ENCODE measurements at places on chromosomes 13 and 19.

DNA sequence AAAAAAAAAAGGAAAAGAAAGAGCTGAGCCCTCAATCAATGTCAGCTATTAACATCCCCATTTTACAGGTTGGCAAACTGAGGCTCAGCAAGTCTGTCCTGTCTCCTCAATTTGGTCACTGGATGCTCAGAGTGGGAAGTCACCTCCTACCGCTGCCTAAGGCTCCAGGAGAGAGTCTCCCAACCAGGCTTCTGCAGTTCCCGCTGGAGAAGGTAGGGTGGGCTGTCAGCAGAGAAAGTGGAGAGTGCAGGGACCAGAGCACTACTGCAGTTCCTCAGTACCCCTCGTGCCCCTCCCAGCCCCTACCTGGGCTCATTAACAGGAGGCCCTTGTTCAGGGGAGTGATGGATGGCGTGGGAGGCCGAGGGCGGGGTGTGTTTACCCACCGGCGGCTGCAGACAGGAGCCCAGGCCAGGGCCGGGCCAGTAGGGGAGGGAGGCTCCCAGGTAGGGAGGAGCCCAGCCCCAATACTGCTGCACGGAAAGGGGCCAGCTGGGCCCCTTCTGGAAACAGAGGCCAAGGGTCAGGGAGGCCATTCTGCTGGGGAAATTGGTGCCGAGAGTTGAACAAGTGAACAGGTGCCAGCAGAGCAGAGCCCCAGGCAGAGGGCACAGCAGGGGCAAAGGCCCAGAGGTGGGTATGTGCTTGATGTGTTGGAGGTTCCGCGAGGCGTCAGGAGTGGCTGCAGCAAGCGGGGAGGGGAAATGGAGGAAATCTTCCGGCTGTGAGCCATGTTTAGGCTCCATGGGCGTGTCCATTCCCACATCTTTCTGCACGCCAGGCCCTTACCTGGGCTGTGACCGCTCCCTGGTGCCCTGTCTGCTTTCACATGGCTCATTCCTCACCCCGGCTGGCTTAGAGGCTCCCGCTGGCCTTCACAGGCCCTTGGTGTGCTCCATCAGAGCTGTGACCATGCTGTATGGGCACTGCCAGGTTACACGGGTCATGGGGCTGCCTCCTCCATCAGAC lies 7.6 kb upstream of the COMP start:
- no peak for DNase-seq

DNA sequence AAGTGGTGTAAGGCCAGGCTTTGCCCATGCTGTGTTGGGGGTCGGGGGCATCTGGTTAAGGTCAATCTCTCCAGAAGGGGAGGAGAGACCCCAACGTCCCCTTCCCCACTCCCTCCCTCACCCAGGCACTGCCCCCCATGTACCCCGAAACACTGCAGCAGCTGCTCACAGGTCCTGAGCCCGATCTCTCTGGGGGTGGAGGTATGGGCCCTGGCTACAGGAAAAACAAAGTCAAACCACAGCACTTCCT lies 10.2 kb downstream of the CAPN12 start:
- no peak for DNase-seq

DNA sequence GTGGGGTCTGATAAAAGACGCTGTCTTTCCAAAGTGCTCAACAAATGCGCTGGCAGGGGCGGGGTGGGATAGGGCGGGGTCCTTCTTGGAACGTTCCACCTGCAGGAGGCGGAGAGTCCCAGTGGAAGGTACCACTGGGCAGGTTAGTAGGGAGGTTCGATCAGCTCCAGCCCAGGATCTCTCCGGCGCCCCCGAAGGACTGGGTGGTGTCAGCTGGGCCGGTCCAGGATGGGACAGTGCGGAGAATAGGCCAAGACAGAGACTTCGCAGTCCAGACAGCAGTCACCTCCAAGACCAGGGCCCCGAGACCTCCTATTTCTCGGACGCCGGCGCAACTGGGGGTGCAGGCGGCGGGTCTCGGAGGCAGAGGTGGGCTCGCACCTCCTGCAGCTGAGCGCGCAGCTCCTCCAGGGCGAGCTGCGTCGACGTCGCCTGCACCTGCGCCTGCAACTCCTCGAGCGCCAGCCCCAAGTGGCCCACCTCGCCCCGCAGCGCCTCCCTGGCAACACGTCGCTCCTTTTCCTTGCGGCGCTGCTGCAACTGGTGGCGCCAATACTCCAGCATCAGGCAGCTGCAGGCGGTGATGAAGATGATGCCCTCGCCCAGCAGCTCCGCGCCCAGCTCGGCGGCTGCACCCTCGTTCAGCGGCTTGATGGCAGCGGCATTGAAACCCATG lies 21.6 kb downstream of the VASP start:
- DNase-seq = peak; percentile 80

DNA sequence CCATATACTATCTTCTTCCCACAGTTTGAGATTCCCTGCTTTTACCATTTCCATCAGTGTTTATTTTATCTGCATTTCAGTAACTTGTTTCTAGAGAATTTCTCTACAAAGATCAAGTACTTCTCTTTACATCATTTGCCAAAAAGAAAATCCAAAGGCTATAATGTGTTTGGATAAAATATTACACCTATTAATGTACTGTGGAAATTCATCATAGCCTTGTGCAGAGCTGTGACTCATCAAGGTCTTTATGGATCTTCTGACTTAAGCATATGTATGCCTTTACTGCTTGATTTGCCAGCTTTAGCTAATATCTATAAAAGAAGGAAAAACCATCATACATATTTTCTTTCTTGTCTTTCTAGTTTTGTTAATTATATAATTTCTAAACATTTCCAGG lies 9.6 kb upstream of the HTR2A start:
- no peak for DNase-seq

- no peak for DNase-seq
Observed at GRCh38 chr19:14414926-14415690, 4.0 kb downstream of the DDX39A start.

- no peak for DNase-seq
Observed at GRCh38 chr19:3440082-3440481, 40.2 kb downstream of the SMIM24 start.

DNA sequence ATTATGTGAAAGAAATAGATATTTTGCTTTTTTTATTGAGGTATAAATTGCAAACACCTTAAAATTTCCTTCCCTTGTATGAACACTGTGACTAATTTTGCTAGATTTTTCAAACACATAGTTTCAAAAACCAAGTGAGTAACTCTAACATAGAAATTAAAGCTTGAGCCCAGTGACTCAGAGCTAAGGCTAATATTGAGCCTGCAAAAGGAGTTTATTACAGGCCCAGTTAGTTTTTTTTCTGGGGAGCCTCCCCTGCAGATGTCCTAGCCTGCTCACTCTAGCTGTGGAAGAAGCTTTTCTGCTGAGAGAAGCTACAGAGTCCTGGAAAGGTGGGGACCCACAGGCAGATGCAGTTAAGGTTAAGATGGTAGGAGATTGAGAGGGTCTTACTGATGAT lies 3.4 kb downstream of the ZNF430 start:
- DNase-seq = no peak

GRCh38 chr13:24692561-24692960 lies 12.4 kb downstream of the ATP12A start:
- DNase-seq = no peak

- peak; percentile 70 for DNase-seq
Observed at GRCh38 chr13:106533943-106534638, 1.4 kb downstream of the EFNB2 start.

DNA sequence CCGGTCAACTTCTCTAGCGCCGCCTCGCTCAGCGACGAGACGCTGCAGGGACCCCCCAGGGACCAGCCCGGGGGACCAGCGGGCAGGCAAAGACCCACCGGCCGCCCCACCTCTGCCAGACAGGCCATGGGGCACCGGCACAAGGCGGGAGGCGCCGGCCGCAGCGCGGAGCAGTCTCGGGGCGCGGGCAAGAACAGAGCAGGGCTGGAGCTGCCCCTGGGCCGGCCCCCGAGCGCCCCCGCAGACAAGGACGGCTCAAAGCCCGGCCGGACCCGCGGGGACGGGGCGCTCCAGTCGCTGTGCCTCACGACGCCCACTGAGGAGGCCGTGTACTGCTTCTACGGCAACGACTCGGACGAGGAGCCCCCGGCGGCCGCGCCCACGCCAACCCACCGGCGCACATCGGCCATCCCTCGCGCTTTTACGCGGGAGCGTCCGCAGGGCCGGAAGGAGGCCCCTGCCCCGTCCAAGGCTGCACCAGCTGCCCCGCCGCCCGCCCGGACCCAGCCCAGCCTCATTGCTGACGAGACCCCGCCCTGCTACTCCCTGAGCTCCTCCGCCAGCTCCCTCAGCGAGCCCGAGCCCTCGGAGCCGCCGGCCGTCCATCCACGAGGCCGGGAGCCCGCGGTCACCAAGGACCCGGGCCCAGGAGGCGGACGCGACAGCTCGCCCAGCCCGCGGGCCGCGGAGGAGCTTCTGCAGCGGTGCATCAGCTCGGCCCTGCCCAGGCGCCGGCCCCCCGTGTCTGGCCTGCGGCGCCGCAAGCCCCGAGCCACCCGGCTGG lies 11.3 kb downstream of the C19orf25 start:
- DNase-seq = peak; percentile 68

DNA sequence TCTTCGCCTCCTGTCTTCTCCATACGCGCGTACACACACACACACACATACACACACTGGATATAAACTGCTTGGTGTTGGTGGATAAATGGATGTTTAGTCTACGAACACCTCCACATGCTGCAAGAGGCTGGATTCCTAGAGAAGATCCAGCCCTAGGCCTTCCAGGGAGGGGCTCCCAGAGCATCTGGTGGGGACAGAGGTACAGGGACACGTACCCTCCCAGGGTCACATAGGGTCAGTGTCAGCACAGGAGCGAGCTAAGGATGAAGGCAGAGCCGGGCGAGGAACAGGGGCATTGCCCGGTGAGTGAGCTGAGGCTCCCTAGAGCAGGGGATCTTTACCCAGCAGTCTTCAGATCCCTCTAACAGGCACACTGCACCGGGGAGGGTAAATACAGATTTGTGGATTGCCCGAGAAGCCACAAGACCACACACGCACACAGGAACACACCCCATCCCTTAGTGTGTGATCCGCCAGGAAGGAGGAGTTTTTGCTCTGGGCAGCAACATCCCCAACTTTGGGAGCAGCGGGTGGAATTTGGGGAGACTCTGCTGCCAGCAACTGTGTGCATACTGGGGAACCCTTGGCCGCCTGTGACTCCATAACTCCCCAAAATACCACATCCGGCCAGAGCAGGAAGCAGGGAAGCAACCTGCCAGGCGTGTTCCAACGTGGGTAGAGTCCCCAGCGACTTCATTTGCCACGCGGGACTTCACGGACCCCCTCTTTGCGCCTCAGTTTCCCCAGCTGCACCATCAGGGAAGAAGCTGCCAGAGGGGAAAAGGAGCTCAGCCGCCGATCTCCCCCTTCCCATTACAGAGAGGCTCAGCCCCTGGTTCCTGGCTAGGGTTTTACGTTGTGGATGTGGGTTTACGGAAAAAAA lies 5.8 kb upstream of the TLE2 start:
- DNase-seq = no peak

GRCh38 chr19:42150911-42151361 lies 18.7 kb upstream of the POU2F2 start:
- no peak for DNase-seq

GRCh38 chr19:5983367-5983955 lies 5.5 kb upstream of the RANBP3 start:
- no peak for DNase-seq

- DNase-seq = peak; percentile 89
Observed at GRCh38 chr19:13093407-13094105, 9.1 kb downstream of the LYL1 start.

DNA sequence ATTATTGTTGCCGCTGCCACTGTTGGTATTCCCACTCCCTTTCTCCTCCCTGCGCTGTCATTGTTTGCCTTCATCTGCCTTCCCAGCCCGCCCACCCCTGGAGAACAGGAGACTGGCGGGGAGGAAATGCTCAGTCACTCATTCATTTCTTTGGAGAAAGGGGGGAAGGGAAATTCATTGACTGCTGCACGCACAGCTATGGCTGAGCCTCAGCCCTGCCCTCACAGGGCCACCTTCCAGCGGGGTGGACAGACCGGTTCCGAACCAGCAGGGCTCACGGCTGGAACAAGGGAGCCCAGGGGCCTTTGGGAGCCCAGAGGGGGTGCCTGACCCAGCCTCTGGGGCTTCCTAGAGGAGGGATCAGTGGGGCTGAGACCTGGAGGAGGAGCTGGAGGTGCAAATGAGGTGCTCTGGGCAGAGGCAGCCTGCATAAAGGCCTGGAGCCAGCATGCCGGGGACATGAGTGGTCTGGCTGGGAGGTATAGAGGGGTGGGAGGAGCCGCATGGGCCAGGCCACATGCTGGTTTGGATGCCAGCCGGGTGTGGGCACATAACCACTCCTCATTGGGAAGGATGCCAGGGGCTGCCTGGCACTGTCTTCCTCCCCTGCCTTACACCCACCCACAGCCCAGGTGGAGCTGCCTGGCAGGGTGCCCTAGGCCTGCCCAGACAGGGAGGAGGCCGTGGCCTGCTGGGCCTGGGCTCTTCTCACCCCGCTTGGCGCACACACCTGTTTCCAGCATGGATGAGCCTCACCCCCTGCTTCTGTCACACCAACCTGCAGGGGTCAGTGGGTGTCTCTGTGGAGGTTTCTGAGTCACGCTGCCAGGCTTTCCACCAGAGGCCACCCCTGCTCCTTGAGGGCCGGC lies 26.8 kb downstream of the PPP5C start:
- peak; percentile 62 for DNase-seq

DNA sequence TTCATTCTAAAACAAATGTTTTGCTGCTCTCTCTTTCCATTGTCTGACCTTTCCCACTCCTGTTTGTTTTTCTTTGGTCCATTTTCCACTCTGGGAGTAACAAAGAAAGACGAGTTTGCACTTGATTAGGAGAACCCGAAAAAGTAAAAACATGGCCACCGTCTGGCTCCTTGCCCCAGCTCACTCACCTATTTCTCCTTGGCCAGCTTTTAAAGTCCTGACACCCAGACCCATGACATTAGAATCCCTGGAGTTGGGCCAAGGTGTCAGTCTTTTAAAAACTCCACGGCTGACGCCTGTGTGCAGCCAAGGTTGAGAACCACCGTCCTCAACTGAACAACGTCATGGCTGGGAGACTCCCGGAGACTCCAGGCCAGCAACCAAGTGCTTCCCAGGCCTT lies 63.6 kb upstream of the FLT1 start:
- no peak for DNase-seq

DNA sequence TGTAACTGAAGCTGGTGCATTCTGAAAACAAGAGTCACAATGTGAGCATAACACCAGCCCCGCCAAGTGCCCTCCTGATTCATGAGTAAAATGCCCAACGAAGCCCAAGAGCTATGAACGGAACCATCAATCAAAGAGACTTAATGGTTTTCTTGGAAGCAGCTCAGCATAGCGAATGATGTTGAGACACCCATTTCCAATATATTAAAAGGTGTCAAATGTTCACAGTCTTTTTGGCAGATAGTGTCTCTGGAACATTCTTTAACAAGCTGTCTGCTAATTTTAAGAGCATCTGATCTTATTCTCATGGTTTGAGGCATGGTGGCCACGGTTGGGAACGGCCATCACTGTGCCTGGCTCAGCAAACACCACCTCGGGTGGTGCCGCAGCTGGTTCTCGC lies 133.4 kb upstream of the USP29 start:
- DNase-seq = no peak

GRCh38 chr13:59270327-59270726 lies 893.4 kb downstream of the DIAPH3 start:
- no peak for DNase-seq

All from ecto neural progenitor cell (in vitro differentiated cells).